ENCODE measurements at places on chromosomes 1 and 21. TPM values are rescaled to one million over a fixed set of nuclear protein-coding genes. Genes with fewer than 3 reads are reported as not detected.

MMEL1 gene
- total RNA-seq, result 0.68 TPM

GRCh38 chr21:14356746-14357145, 26.2 kb downstream of the HSPA13 start:
- DNase-seq, result no peak

NIBAN1 gene
- total RNA-seq, result 281 TPM

- DNase-seq, result no peak
Observed at GRCh38 chr1:51788938-51789337, 89.6 kb downstream of the NRDC start.

TMEM200B gene
- total RNA-seq, result 4.0 TPM

DNA sequence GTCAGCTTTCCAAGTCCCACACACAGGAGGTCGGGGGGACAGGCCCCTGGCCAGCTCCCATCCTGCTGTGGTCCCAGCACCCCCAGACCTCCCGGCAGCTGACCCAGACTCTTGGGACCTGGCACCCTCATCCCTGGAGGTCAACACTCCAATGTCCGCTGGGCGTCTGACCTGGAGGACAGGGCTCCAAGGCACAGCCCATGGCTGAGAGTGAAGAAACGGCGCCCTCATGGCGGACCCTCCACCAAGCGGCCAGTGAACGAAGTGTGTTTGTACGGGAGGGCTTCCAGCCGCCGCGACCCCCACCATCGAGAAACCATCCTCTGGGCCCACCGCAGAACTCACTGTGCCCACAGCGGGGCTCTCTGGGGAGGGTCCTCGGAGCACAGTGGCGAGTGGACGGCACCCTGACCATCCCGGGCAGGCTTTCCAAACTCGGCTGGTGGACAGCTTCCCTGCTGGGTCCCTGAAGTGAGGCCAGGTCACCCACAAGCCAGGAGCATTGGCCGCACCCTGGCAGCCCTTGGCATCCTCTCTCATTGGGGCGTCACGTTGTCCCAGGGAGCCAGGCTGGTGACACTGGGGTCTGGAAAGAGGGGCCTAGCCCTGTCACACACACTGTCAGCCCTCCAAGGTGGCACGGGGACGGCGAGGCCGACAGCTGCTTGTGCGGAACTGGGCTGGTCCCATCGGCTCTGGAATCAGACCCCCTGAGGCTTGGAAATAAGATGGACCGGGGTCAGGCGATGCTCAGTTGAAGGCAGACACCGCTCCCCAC, 47.8 kb upstream of the COL6A2 start:
- DNase-seq, result no peak

KCNT2 gene
- 3.8 TPM for total RNA-seq

PCP4L1 gene
- total RNA-seq, result 0.34 TPM

- no peak for DNase-seq
Observed at GRCh38 chr1:46372431-46372830, 21.7 kb upstream of the FAAH start.

DNA sequence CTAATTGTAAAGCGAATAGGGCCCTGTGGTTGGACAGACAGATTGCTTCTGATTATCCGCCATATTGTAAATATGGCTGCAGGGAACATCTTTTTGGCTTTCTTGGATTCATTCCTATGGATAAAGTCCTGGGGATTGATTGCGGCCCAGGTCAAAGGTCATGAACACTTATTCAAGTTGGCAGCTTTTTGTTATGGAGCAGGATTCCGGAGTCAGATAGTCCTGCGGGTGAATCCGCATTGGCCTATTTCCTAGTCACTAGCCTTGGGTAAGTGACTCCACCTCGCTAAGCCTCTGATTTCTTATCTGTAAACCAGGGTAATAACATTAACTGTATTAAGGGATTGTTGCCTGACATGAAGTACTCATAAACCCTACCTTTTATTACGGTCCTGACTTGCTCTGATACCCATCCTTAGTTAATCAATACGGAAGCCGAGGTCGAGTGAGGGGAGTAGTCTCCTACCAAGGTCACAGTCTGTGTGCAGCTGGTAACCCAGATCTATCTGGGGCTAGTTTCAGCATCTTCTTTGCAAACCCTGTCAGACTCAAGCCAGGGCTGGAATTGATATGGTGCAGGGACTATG, 31.7 kb downstream of the EDN2 start:
- no peak for DNase-seq

DNA sequence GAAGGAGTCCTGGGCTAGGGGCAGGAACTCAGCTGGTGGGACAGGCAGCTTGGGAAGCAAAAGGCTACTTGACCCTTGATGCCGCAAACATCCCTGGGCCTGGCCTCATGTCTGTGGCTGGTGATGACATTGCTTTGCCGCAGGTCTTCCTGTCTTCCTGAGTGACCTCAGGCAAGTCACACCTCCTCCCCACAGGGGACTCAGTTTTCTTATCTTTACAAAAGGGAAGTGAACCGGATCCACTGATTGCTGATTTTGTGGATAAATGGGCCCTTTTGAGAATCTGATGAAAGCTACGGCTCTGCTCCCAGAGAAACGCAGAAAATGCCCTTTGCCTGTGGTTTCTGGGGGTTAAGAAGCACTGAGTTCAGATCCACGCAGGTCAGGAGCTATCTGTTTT, 20.7 kb downstream of the PLOD1 start:
- no peak for DNase-seq

S100A8 gene
- total RNA-seq, result 201 TPM

DNA sequence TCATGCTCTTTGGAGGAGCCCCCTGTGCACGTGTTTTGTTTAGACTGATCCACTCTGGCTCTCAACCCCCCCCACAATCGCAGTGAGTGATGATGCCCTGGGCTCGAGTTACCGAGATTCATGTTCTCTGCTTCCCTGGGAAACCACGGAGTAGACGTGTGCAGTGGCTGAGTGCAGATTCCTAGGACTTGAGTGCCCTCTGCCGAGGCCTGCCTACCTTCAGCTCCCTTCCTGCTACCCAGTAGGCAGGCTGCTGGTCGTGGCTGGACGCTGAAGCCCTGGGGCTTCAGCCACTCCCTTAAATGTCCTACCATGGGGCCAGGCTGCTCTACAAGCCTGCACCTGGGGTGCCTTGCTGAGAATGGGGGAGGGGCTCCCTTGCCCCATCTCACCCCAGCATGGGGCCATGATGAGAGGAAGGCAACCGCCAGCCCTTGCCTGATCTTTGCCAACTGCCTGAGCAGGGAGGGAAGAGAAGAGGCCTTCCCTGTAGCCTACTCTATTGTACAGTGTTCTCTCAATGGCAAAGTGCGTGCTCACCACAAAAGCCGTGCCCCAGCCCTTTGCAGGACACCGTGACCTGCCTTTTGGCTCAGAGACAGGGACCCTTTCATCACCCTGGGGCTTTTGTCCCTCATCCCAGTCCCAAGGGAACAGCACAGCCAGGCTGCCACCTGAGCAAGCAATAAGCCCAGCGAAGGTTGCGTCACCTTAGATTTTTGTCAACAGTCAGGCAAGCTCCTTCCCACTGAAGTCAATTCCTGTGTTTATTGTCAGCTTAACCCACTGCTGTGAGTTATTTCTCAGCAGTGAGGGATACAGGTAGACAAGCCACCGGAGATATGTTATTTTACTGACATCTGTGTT, 4.1 kb upstream of the GRIK3 start:
- no peak for DNase-seq

DNA sequence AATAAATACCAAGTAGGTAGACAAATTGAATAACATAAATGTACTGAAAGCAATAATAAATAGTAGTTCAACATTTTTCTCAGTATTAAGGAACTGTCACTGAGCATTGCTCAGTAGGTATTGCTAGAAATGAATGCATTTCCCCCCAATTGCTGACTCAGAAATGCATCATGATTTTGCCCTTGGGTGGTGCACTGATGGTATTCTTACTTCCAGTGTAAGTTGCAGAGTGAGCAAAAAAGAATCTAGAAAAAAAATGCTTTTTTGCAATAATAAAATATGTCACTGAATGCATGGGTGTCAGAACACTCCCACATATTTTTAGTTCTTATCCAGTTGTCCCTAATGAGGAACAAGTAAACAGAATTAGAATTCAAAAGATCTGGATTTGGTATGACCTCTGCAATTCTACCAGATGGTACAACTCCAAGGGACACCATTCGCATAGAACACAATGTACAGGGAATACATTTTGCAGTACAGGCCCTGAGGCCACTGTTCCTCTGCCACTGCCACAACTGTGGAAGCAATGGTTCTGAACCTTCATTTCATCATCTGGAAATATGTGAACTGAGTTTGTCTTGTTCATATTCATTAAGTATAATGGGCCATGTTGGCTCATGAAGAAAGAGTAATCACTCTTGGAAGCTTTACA, 78.0 kb downstream of the ATP6V1G3 start:
- no peak for DNase-seq

DNA sequence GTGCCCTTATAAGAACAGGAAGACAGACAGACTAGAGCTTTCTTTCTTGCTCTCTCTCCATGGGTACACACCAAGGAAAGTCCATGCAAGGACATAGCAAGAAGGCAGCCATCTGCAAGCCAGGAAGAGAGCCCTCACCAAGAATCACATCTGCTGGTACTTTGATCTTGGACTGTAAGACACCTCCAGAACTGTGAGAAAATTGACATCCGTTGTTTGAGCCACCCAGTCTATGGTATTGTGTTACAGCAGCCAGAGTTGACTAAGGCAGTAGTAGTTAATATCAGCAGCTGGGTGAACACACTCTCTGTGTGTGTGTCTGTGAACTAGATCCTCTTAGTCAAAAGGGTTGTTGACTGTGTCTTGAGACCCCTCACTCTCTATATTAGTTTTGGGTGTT, 53.8 kb upstream of the PPP2R5A start:
- DNase-seq, result no peak

WDTC1 gene
- 50.6 TPM for total RNA-seq

DNA sequence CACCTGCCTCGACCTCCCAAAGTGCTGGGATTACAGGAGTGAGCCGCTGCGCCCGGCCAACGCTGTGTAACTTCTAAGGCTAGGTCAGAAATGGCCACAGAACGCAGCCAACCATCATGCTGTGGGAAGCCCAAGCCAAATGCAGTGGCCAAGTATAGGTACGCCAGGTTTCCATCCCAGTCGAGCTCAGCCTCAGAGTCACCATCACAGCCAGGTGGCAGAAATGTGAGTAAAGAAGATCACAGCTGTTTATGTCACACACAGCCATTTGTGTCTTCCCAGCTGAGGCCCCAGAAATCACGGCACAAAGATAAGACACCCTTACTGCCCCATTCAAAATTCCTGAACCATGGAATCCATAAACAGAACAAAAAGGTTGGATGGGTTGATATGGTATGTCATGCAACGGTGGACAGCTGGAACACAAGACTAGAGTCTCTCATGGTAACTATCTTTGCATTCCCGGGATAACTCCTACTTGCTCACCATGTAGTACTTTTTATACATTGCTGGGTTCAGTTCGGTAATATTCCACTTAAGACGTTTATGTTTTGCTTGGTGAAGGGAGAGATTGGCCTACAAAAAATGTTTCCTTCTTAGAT, 84.3 kb downstream of the SLC45A1 start:
- DNase-seq, result no peak

TAS1R1 gene
- not detected for total RNA-seq

NRDC gene
- 120 TPM for total RNA-seq

DNA sequence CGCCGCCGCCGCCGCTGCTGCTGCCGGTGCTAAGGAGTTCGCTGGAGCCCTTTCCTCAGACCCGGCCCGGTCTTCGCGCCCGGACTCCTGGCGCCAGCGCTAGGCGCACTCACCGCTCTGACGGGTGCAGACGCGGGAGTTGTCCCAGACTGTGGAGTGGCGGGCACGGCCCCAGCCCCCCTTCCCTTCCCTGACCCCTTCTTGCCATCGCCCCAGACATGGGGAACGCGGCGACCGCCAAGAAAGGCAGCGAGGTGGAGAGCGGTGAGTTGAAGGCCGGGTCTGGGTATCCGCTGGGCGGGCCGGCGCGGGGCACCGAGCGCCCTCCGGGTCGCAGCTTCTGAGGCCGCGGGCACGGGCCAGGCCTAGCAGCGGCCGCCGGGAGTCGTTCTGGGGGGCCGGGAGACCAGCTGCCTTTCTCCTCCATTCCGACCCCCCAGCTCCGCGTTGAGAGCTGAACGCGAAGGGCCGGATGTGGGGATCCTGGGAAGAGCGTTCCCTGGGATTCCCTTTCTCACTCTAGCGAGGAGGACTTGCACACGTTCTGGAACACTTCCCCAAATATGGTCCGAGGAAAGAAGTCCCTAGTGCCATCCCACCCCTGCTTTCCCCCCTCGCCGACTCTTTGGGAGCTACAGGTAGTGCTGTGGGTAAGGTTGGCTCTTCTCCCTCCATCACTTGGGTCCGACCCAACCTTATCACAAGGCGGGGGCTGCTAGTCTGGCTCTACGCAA, 65.8 kb upstream of the PRKACB start:
- DNase-seq, result no peak

PPFIA4 gene
- total RNA-seq, result 16.3 TPM

DNA sequence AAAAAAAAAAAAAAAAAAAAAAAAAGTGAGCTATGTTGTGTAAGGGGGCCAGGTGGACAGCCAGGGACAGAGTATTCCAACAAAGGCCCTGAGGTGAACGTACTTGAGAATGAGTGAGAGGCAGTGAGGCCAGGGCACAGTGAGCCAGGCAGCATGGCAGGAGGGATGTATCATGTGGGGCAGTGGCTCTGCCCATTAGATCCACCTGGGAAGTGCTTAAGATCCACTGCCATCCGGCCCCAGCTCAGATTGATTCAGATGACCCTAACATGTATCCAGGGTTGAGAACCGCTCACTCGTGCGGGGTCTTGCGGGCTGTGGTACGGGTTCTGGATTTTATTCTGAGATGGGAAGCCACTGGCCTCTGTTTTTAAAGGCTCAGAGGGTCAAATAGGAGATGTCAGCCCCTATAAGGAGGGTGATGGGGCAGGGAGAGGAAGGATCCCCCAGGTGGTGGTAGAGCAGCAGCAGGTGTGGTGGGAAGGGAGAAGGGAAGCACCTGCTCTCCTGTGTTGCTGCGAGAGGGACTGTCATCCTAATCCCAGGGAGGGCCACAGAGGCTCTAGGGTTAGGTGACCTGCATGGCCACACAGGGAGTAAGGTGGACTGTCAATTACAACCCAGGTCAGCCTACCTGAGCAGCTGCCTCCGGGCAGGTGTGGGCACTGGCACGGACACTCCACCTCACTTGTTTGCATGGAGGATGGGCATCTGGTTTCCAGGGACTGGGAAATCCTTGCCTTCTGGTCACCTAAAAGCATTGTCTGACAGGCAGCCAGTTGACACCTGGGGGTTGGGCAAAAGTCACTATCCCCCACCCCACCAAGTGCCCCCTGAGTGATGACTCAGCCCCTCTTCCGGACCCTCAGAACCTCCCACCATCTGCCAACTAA, 31.6 kb downstream of the CDK18 start:
- no peak for DNase-seq

GRCh38 chr1:61079296-61079897, 3.0 kb upstream of the NFIA start:
- DNase-seq, result no peak

KLHL20 gene
- total RNA-seq, result 19.8 TPM

- no peak for DNase-seq
Observed at GRCh38 chr1:185450917-185451316, 133.9 kb upstream of the IVNS1ABP start.

- no peak for DNase-seq
Observed at GRCh38 chr1:89221341-89221740, 22.6 kb upstream of the GBP4 start.

GRCh38 chr1:192601143-192601542, 25.6 kb downstream of the RGS1 start:
- DNase-seq, result no peak

Measured in left cardiac atrium (tissue), 4 donors.